NCI-H526 treated with DMSO at 0.1 percent for 48 hours (cell line): ENCODE measurements at places on chromosomes 4 and X.

GRCh38 chr4:153643406-153644383 lies 40.4 kb upstream of the TLR2 start:
- peak; percentile 71 for DNase-seq

- peak; percentile 75 for DNase-seq
Measured at GRCh38 chrX:41923978-41924683, 777 bp upstream of the CASK start.

- no peak for DNase-seq
Measured at GRCh38 chr4:139535228-139535870, 20.7 kb downstream of the SETD7 start.

GRCh38 chr4:32147446-32148085 lies 1427.4 kb downstream of the PCDH7 start:
- no peak for DNase-seq

GRCh38 chr4:5371415-5372190 lies 320.3 kb downstream of the STK32B start:
- no peak for DNase-seq
